Activated CD8-positive, alpha-beta memory T cell treated with anti-CD3 and anti-CD28 coated beads for 1 hour (primary cell): ENCODE measurements at places on chromosomes 5 and 9.

- DNase-seq: no peak
Observed at GRCh38 chr5:145068721-145069120, 766.4 kb downstream of the PRELID2 start.

- DNase-seq: no peak
Observed at GRCh38 chr9:33285502-33285901, 4.8 kb upstream of the NFX1 start.

DNA sequence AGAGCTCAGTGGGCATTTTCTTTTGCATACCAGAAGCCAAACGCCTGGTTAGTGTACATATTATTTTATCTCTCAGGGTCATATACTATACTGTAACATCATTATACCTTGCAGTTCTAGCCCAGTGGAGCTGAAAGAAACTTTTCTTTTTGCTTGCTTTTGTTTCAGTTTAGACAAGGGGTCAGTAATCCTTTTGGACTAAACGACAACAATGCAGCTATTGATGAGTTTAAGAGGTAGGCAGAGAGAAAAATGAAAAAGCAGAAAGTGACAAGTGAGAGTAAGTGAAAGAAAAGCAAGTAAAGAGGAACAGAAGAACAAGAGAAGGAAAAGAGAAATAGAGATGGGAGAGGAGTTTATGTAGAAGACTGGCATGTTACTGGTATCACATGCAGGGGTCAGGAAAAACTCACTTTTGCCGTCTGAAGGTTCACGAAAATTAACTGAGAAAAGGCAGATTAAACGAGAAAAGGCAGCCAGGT lies 47.4 kb upstream of the TENT2 start:
- no peak for DNase-seq

- DNase-seq: no peak
Observed at GRCh38 chr5:69042500-69042899, 51.3 kb upstream of the SLC30A5 start.

GRCh38 chr9:35618854-35619799 lies 914 bp upstream of the CD72 start:
- DNase-seq: no peak

- no peak for DNase-seq
Observed at GRCh38 chr5:17720071-17720470, 85.8 kb downstream of the TAF11L14 start.

- DNase-seq: no peak
Observed at GRCh38 chr9:6034954-6035353, 19.5 kb upstream of the RANBP6 start.
